ENCODE measurements at places on chromosomes 6 and 20.

DNA sequence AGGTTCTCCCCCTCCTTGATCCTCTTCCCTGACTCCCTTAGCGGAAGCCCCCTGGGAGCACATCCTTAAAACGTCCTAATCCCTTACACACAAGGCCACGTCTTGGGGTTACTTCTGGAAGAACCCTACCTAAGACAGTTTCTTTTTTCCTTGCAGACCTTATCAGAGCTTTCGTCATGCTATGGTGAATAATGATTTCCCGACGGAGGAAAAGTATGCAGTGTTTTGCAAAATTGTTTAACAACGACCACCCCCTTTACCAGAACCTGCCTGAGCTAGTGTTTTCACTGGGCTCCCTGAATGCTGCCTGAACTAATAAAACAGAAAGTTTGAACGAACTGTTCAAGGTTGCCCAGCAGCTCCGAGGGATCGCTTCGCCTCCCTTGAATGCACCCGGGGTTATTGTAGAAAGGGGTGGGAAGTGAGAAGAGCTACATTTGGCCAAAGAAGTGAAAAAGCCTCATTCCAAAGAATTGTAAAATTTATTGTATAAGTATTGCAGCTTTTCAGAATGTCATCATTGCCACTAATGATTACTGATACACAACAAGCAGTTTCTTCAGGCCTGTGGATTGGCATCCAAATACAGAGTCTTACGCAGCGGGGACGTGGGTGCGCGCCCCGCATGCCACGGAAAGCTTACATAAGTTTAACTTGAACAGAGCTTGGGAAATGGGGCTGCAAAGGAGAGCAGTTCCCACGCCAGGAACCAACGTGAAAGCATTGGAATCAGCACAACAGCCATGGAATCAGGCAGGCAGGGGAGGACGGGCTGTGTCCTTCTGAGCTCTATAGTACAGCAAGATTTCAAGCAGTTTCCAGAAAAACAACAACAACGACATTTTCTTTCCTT, 27.9 kb upstream of the ZBP1 start:
- no peak for DNase-seq

DNA sequence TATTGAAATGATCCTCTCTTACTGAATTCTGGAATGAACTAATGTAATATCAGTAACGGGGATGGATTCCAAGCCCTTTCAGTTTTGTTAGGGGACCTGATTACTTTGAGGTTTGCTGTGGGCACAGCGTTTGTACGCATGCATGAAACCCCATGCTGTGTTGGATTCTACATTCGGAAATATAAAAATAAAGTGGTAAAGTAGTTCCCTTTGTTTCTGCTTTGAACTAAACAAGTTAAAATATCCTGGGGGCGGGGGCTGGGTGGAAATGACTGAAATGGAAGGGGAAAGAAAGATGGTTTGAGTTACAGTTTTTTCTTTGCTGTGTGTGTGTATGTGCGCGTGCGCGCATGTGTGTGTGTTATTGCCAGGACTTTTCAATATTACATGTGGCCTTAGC, 196.5 kb upstream of the OPRM1 start:
- DNase-seq, result no peak

GRCh38 chr20:44209686-44210405, 725 bp downstream of the OSER1 start:
- no peak for DNase-seq

DNA sequence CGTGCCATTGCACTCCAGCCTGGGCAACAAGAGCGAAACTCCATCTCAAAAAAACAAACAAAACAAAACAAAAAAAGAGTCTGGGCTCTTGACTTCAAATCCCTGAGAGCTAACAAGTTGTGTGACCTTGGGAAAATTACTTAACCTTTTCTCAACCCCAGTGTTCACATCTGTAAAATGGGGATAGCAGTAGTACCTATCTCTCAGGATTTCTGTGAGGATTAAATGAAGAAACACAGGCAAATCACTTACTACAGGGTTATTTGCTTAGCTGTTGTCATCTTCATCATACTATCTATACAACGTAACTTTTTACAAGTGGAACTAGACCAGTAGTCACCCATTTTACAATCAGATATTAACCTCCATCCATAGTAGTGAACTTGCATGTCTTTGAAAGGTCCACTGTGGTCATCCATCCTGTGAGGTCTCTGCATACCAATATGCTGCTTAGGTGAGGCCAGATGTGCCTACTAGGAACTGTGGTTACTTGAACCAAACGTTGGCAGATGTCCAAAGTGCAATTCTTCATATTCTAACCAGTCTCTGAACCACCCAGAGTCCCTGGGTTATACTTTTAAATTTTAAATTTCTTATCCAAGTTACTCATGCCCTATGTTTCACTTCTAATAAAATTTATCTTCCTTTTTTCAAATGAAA, 128.9 kb upstream of the BEND3 start:
- DNase-seq, result no peak

- no peak for DNase-seq
Measured at GRCh38 chr6:42781546-42781795, 381 bp upstream of the BICRAL start.

DNA sequence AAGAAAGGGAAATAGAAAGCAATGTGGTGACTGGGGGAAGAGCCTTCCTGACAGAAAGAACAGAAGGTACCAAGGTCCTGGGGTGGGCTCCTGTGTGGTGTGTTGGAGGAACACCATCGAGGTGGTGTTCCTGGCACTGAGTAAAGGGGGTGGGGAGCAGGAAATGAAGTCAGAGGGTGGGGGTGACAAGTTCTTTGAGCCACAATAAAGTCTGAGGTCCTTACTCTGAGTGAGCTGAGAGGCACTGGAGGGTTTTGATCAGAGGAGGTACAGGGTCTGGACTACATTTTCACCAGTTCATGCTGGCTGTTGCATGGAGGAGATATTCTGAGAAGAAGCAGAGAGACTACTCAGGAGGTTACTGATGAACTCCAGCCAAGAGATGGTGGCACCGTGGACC, 198.2 kb downstream of the GMPR start:
- DNase-seq, result no peak

GRCh38 chr6:41634657-41635056, 3.6 kb upstream of the MDFI start:
- no peak for DNase-seq

- no peak for DNase-seq
Measured at GRCh38 chr6:166418691-166419143, 36.0 kb upstream of the MPC1 start.

DNA sequence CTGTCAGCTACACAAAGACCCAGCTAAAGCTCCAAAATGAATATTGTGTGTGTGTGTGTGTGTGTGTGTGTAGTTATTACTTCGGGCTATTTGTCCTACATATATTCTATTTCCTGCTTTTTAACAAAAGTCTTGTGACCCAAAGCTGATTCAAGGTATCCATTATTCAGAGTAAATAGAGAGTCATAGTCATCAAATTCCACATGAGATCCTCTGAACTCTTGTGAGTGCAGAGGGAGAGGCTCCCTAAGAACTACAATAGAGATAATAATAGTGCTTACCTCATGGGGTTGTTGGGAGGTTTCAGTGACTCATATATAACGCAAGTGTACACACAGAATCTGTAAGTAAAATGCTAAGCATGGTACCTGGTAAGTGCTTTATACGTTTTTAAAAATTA, 95.6 kb upstream of the SHLD1 start:
- no peak for DNase-seq

- DNase-seq, result no peak
Measured at GRCh38 chr6:146856296-146856695, 257.5 kb downstream of the ADGB start.

DNA sequence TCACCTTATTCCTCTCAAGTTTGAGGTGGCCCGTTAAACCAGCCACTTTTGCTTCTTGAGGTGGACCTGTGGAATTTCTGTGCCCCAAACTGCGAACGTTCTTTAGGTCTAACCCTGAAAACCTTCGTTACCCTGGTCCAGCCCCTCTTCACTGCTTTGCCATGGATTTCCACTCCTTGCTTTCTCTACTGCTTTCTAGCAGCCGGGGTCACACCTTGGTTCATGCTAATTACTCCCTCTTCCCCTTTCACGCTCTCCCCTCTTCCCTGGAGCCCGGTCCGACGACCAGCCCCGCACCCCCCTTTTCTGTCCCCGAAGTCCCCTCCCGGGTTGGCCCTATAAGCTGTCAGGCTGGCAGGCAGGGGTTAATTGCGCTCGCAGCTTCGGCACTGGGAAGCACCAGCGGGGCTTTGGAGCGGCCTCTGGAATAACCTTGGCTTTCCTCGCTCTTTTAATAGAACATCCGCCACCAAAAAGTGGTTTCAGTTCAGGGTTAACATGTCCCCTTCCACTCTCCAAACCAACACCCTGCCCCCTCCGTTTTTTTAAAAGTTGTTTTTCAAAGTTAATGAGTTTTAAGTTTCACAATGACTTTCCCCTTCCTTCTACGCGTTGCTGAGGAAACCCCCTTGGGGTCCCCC, 1.4 kb upstream of the HIVEP1 start:
- DNase-seq, result peak; percentile 94
